Fibroblast of lung (primary cell): ENCODE measurements at places on chromosomes 7 and 10.

DNA sequence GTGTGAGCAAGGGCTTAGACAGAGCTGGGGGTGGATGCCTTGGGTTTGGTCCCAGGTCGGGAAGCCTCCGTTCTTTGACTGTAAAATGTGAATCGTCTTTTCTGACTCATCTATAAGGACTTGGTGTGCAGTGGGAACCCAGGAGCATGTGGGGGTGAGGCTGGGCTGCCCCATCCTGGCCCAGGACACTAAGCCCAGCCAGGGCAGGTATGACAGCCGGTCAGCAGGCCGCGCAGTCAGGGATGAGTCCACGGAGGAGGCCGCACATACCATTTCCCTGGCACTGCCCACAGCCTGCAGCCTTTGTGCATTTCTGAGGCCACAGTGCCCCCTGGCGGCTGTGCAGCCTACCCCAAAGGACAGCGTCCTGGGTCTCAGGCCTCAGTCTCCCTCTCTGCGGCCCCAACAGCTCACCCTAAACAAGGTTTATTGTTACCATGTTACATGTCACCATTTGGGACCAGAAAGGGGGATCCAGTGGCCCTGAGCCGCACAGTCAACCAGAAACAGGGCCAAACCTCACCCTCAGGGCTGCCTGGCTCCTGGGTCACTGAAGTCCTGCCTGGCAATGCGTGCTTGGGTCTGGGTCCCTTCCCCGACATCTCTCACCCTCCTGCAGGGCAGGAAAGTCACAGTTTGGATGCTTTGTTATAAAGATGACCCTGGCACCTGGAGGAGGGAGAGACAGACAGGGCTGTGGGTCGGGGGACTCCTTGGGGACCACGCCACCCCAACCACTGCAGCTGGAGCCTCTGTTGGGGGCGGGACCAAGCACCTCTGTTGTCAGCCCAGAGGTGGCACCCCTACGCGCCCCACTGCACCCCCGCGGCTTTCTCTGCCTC, 14.4 kb upstream of the SH2B2 start:
- peak; percentile 67 for DNase-seq

GRCh38 chr7:38002689-38003088, 82.2 kb downstream of the EPDR1 start:
- no peak for DNase-seq

DNA sequence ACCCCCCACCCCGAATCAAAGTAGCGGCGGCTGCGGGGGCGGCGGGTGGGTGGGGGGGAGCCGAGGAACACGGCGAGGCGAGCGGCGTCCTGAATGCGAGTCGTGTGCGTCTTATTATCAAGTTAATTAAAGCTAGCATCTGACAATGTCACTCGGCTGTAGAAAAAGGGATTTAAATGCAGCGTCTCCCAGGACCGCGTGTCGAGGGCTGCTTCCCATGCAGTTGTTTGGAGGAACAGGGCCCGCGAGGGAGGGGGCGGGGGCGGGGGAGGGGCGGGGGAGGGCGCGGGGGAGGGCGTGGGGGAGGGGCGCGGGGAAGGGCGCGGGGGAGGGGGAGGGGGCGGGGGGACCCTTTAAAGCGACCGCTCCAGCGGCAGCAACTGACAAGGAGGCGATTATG, 2.7 kb upstream of the UNCX start:
- no peak for DNase-seq

DNA sequence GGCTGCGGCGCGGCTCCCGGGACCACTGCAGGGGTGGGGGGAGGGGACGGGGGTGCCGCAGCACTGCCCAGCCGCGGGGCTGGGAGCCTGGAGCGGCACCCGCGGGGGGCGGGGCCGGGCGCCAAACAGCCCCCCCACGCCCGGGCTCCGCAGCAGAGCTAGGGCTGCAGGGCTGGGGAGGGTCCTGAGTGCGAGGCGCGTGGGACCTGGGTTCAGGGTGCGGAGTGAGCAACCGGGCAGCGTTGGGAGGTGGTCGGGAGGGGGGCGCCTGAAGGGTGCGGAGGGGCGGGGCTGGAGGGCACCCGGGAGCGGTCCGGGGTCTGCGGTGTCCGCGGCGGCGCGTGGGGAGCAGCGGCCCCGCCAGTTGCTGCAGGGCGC, 528 bp downstream of the CAMK2G start:
- no peak for DNase-seq

- DNase-seq = no peak
Measured at GRCh38 chr10:133156674-133157579, 3.1 kb upstream of the KNDC1 start.

GRCh38 chr10:27448921-27449320, 55.2 kb upstream of the RAB18 start:
- peak; percentile 75 for DNase-seq

GRCh38 chr7:158695056-158695455, 9.5 kb downstream of the NCAPG2 start:
- no peak for DNase-seq

DNA sequence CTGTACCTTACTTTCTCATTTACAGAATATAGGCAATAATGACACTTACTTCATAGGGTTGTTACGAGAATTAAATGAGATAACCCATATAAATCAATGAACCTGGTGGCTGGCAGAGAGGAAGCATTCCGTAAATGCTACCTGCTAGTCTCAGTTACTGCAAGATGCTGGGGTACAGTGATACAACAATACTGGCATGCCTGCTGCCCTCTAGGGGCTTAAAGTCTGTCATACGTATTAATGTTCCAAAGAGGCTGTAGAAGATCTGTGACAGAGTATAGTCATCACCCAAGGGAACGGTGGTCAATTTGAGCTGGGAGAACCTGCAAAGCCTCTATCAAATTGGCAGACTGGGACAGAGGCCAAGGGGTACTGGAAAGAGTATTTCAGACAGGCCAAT, 421.5 kb downstream of the GPAM start:
- no peak for DNase-seq

DNA sequence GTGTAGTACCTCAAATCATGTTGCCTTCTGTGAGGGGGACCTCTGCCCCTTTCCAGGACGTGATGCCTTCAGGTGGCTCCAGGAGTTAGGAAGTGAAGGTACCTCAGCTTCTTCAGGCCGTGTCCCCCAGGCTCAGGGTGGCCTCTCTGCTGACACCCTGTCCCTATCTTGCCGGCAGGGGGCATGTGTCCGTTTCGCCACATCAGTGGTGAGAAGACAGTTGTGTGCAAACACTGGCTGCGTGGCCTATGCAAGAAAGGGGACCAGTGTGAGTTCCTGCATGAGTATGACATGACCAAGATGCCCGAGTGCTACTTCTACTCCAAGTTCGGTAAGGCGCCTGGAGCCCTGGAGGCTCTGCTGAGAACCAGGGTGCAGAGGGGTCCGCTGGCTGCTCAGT, 9.2 kb downstream of the CPSF4 start:
- no peak for DNase-seq

DNA sequence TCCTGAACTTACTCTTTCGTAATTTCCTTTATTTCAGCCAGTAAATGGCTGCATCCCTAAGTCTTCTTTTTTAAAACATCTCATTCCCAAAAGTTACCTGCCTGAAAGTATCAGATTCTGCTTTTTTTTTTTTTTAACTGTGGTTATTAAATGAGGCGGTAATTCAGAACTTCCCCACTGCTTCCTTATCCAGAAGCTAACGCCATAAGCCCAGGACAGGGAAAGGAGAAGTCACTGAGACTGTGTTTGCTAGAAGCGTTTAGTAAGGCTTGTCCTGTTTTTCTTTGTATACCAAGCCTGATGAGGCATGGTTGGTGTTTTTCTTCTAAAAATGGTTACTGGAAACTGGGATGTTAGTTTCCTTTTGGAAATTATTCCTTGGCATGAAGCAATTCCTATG, 197.8 kb downstream of the CELF2 start:
- DNase-seq = no peak

GRCh38 chr10:119360181-119360921, 153.0 kb downstream of the GRK5 start:
- DNase-seq = no peak

- DNase-seq = peak; percentile 85
Measured at GRCh38 chr7:43585562-43585961, 2.7 kb downstream of the STK17A start.

DNA sequence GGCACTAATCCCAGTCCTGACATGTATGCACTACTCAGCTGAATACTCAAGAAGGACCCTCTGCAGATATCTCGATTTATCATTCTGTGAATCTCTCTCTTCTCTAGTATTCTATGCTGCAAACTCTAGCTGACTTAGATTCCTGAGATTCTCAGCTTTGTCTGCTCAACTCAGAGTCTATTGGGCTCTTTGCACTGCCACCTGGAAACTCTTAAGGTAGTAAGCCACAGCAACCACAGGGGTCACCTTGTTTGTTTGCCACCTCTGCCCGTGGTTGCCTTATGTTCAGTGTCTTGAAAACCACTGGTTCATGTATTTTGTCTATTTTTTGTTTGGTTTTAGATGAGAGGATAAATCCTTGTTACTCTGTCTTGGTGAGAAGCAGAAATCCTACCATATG, 72.9 kb downstream of the SP8 start:
- no peak for DNase-seq

- DNase-seq = no peak
Measured at GRCh38 chr7:44290252-44290620, 35.2 kb downstream of the CAMK2B start.

DNA sequence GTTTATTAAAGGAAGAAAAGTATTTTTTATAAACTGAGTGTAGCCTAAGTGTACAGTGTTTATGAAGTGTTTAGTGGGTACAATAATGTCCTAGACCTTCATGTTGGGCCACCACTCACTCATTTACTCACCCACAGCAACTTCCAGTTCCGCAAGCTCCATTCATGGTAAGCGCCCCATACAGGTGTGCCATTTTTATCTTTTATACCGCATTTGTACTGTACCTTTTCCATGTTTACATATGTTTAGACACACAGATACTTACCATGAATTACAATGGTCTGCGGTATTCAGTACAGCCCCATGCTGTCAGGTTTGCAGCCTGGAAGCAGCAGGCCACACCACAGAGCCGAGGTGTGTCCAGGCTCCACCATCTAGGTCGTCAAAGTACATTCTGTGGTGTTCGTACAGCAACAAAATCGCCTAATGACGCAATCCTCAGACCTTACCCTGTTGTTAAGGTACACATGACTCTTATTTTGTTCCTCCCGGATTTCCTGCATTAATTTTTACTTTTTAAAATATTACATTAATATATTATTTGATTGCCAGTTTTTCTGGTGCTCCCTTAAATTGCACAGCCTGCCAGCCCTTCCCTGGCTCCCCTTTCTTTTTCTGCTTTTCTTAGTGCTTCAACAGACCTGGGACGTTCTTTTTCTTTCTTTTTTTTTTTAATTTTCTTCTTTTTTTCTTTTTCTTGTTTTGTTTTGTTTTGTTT, 881 bp upstream of the SSBP1 start:
- DNase-seq = peak; percentile 38

DNA sequence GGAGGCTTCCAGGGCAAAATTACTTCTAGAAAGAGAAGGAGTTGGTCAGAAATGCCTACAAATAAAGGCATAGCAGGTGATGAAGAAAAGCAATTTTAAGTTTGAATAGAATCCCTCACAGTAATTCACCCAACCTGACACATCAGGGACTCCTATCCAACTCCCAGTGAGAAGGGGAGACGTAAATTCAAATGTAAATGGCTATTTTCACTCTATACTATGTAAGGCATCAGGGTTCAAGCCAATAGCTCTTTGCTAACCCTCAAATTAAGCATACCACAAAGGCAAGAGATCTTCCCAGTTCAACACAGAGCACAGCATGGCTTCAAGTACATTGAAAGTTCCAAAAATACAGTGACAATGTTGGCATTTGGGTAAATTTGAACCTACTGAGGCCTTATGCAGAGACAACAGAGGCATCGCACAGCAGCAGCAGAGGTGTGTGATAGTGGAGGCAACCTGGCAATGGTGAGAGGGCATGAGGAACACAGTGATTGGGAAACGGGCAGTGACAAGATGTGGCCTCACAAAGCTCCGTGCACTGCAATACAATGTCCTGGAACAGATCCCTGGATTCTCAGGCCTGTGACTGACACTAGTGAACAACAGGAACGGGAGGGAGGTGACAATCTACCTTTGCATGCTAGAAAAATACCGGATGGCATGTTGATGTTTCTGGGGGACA, 95.7 kb downstream of the VSTM2A start:
- DNase-seq = no peak

DNA sequence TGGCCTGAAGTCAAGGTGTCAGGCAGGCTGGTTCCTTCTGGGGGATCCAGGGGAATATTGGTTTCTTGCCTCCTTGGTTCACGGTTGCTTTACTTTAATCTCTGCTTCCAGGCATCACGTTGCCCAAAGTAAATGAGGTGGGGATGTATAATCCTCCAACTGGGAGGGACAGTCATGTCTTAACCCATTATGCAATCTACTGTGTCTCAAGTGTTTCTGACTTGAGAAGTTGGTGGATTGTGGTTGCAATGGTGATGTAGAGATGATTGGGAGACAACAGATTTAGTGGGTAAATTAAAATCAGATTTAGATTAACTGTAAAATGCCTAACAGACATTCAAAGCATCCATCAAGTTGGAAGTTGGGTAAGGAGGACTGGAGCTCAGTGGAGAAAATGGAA, 32.7 kb downstream of the TBXAS1 start:
- DNase-seq = no peak

DNA sequence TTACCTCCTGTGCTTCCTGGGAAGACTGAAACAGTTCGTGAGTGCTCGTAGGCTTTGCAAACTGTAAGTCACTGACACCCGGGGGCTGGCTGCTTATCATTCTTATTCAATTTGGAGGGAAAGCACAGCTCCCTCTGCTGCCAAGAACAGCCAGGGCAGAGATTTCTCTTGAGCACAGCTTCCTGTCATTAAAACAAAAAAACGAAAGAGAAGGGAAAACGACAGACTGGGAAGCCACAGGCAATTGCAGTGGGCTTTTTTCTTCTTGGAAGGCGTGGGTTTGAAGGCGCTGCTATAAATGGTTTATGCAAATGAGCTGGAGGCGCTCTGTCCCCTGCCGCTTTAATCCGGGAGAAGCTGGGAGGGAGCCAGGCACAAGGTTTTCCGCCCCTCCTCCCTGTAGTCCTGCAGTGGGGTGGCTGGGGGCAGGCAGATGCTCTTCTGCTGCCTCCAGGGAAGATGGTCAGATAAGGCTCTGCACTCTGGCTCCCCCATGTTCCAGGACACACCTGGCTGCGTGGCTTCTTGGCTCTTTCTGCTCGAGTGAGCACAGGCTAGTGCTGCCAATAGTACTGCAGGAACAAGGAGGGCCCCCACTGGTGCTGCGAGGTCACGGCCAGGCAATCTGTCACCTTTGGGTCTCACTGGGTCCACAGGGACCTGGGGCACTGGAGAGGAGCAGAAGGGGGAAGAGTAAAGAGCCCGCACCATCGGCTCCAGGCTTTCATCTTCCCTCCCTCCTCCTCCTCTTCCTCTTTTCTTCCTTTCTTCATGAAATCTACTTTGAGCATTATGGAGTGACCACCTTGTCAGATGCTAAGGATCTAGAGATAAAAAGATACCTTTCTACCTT, 49.5 kb downstream of the NEURL1 start:
- peak; percentile 33 for DNase-seq
